Fibroblast of skin of back (primary cell): ENCODE measurements at places on chromosomes 16 and 17.

DNA sequence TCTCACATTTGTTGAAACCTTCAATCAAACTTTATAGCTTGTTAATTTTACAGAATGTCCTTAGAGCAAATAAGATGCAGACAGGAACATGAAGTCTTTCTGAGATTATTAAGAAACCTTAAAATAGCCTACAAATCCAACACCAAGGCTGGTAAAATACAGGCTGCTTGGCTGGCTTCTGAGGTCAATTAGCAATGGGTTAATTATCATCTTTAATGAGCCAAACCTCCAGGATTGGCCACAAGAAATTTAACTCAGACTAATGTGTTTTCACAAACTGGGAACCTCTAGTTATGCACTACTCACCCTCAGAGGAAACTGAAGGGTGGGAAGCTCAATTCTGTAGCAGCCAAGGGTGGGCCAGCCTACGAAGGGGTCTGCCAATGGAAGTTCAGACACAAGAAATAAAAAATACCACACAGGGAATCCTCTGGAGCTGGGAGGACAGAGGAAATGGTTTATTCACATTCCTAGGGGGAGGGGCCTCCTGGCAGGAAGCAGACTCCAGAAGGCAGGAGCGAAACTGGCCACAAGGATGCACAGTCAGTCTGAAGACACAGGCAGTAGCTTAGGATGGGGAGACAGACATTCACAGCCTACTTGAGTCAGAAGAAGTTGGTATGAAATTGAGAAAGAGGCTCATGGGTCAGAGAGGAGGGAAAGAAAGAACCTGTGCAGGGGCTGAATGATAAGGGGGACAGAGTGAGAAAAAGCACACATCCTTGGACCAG lies 36.1 kb downstream of the HIC1 start:
- peak; percentile 97 for DNase-seq

DNA sequence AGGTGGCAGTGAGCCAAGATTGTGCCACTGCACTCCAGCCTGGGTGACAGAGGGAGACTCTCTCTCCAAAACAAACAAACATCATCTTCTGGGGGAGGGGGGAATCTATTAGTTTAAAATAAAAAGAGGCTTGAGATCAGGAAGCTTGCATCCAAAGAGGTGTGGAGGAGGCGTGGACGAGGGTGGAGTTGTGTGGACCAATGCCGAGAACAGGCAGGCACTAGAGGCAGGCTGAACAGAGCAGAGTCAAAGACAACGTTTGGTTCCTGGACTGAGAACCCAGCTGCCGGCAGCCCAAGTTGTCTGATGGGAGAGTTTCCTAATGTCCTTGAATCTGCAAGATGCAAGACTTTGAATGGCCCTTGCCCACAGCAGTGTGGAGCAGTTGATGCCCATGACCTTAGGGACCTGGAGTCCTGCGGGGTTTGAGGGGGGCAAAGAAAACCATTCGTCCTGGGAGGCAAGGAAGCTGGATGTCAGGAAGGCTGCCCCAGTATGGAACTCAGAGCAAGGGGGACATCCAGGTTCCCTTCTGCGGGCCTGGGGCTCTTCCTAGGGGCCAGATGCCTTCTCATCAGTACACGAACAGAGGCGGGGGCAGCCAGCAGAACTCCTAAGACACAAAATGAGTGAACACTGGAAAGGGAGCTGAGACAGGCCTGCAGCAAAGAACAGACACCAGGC lies 9.2 kb downstream of the TBC1D16 start:
- DNase-seq, result no peak

GRCh38 chr17:27338536-27338985 lies 44.6 kb downstream of the WSB1 start:
- DNase-seq, result no peak

GRCh38 chr17:77815127-77815905 lies 143.2 kb upstream of the TNRC6C start:
- DNase-seq, result no peak

GRCh38 chr16:1050921-1051320 lies 21.6 kb upstream of the SSTR5 start:
- DNase-seq, result no peak

DNA sequence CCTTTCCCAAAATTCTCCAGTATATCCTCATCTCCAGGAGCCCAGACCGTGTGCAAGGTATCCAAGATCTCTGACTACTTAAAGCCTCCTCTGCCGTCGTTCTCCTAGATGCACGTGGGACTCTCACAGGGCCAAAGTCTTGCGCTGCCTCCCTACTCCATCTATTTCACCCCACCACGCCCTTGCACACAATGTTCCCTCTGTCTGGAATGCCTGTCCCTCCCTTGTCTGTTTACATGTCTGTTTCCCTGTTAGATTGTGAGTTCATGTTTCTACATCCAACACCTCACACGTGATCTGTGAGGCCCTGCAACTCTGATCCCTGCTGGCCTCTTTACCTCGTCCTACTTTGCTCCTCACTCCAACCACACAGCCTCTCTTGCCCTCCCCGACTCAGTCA lies 4.9 kb upstream of the FZD2 start:
- no peak for DNase-seq

DNA sequence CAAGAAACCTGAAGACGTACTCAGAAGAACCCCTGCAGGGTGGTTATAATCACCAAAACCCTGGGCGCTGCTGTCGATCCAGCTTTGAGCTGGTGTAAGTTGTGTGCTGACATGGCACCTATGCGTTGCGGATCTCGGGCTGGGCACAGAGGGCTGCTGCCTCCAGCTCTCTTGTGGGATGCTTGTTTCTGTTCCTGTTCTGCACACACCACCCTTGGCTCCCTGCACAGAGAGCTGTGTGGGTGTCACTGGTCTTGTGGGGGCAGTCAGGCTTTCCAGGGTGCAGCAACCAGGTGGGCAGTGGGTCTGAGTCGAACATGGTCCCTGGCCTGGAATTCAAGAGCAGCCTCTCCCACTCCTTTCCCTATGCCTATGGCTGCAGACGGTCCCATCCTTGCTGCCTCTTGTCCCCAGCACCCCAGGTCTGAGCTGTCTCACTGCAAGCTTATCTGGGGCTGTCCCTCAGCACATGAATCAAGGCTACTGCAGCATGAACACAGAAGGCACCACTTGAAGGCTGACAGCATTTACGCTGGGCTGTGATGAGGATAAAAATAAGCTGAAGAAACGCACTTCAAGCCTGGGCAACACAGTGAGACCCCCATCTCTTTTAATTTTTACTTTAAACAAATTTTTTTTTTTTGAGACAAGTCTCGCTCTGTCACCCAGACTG lies 20.1 kb downstream of the ZNF276 start:
- DNase-seq, result no peak

GRCh38 chr16:21626659-21627277 lies 25.6 kb downstream of the IGSF6 start:
- DNase-seq, result peak; percentile 92
